ENCODE measurements at places on chromosomes 5 and 9. TPM values are rescaled to one million over a fixed set of nuclear protein-coding genes. Genes with fewer than 3 reads are reported as not detected.

Gene SLC45A2
- total RNA-seq, result not detected

Gene PCSK5
- total RNA-seq, result 79.6 TPM

Gene LCN9
- not detected for total RNA-seq

Gene FBP1
- total RNA-seq, result 14.5 TPM

Gene AMBP
- not detected for total RNA-seq

Gene NRARP
- total RNA-seq, result 16.3 TPM

Gene PDLIM4
- total RNA-seq, result 23.1 TPM

Gene PDGFRB
- total RNA-seq, result 201 TPM

Gene NXNL2
- total RNA-seq, result not detected

Gene EQTN
- total RNA-seq, result not detected

Gene CLIC3
- total RNA-seq, result 1.6 TPM

Gene POU5F2
- 1.9 TPM for total RNA-seq

Gene SPATA31D4
- total RNA-seq, result not detected

Gene TAF11L5
- total RNA-seq, result not detected

Gene ADAMTSL1
- total RNA-seq, result 3.4 TPM

Gene SPDL1
- 7.0 TPM for total RNA-seq

Gene STXBP1
- 77.0 TPM for total RNA-seq

Gene GPR151
- total RNA-seq, result not detected

Gene MEF2C
- 62.2 TPM for total RNA-seq

Gene GRM6
- total RNA-seq, result not detected

Gene DBH
- total RNA-seq, result not detected

Gene HSPA9
- 224 TPM for total RNA-seq

Gene DNAJB5
- 8.0 TPM for total RNA-seq

Gene ENDOG
- total RNA-seq, result 18.3 TPM

Gene KCNT1
- 0.06 TPM for total RNA-seq

Gene RPL12
- total RNA-seq, result 1,060 TPM

Gene REEP2
- 2.6 TPM for total RNA-seq

Gene KCNIP1
- not detected for total RNA-seq

Gene LRRTM2
- total RNA-seq, result 1.3 TPM

Gene PCDHA8
- total RNA-seq, result 0.19 TPM

Gene MSX2
- total RNA-seq, result 1.8 TPM

Gene RNF183
- not detected for total RNA-seq

Gene RFX3
- total RNA-seq, result 10.8 TPM

Gene PNPLA7
- 32.1 TPM for total RNA-seq
